ENCODE measurements at places on chromosomes 3 and 15.
A peak's percentile ranks its signal among the peaks of the same experiment; 100 is the strongest.

DNA sequence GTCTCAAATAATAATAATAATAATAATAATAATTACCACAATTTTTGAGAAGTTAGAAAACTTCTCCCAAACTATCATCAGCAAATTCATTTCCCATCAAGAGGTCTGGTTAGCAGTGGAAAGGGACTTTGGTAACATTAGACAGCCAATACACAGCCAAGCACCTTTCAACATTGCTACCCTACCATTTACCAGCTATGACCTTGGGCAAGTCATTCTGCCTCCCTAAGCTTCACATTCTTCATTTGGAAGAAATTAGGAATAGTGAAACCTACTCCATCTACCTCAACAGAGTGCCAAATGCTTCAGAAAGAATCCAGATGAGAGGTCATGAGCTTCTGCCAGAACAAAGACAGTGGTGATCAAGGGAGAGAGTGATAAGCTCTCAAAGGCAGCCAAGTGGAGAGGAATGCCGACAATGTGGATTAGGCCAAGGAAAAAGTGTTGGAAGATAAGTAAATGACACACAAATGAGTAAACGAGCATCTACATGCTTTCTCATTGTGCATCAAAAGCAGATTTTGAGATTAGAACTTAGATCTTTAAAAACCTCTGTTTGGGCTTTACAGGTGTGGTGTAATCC lies 42.9 kb upstream of the LPP start:
- H3K4me3 ChIP-seq: no peak overlapping the region
- H3K27me3 ChIP-seq: no peaks in the 10 kb centered on the region
- no peak for DNase-seq

DNA sequence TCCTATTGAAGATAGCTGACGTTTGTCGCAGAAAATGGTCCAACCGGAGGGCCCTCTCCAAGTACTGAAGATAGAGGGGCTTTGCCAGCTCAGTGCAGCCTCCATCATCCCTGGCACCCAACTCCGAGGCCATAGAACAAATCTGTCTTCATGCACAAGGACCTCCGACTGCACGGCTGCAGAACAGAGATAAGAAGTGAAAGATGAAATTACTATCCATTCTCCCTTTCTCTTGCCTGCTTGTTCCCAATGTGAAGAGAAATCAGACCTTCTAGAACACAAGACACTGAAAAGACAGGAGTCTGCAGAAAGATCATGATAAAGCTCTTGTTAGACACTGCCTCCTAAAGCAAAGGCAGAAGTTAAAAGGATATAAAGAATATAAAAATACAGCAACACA lies 19.9 kb downstream of the INO80 start:
- H3K27me3 ChIP-seq: no peaks in the 10 kb centered on the region
- H3K27ac ChIP-seq: no peak overlapping the region
- no peaks in the 10 kb centered on the region for H3K4me1 ChIP-seq
- H3K4me3 ChIP-seq: no peak overlapping the region

DNA sequence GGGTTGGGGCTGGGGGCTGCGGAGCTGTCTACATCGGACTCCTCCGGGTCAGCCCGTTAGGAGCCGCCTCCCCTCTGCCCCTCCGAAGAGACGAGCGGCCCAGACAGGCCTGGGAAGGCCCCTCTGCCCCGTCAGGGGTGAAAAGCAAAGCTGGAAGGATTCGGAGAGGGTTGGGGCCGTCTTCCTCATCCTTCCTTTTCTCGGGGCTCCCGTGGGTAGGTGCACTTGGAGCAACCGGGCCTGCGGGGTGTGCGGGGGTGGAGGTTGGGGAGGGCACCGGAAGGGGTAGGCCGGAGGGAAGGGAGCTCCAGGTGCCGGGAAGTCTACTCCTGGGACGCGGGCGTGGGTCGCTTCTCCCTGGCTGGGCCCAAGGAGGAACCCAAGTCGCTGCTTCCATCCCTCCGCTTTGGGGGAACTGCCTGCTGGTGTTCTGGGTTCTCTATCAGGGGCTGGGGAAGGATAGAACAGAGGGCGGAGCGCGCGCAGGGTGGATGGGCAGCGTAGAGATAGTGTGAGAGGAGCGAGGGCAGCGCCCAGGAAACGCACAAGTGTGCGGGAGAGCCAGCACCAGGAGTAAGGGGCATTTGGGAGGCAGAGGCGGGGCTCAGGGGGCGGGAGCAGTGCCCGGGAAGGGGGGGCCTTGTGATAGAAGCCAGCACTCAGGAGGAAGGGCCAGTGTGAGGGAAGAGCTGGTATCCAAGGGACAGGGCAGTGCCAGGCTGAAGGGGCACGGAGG lies 590 bp downstream of the POLR2H start:
- H3K4me3 ChIP-seq: peak overlapping the region; percentile 85
- peak overlapping the region; percentile 98 for H3K27ac ChIP-seq
- peak; percentile 72 for DNase-seq
- H3K36me3 ChIP-seq: peaks cover 14% of the 10 kb centered on the region

DNA sequence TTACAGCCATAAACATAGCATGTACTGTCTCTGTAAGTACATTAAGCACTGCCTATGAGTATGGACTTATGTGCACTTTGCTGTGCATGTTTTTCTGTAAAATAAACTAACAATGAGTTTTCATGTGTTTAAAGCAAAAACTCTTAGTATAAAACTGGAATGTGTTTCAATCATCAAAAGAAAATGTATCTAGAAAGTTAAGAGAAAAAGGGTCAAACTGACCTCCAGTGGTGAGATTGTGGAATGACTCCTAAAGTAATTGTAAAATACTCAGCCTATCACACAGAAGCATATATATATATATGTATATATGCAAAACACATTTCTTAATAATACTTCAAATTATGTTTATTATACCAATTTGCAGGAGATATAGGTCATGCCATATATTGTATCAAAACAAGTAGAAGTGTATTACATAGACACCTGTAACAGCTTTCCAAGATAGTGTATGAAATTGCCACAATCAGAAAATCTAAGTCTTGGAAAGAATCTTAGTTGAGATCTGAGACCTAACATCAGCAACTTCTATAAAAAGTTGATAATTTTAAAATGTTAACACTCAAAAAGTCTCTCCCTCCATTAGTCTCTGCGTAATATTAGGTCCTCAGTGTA lies 199.6 kb downstream of the FMN1 start:
- H3K4me1 ChIP-seq: peaks cover 13% of the 10 kb centered on the region
- H3K27ac ChIP-seq: peak overlapping the region; percentile 26
- H3K36me3 ChIP-seq: no peaks in the 10 kb centered on the region
- H3K4me3 ChIP-seq: no peak overlapping the region
- DNase-seq: peak; percentile 70

GRCh38 chr3:179640469-179640868 lies 12.4 kb upstream of the USP13 start:
- H3K27ac ChIP-seq: no peak overlapping the region
- no peak overlapping the region for H3K4me3 ChIP-seq
- DNase-seq: no peak
- no peaks in the 10 kb centered on the region for H3K27me3 ChIP-seq
- no peaks in the 10 kb centered on the region for H3K4me1 ChIP-seq

GRCh38 chr3:181660337-181660736 lies 51.4 kb upstream of the SOX2 start:
- H3K4me3 ChIP-seq: no peak overlapping the region
- no peak overlapping the region for H3K27ac ChIP-seq
- H3K36me3 ChIP-seq: no peaks in the 10 kb centered on the region
- no peaks in the 10 kb centered on the region for H3K27me3 ChIP-seq

DNA sequence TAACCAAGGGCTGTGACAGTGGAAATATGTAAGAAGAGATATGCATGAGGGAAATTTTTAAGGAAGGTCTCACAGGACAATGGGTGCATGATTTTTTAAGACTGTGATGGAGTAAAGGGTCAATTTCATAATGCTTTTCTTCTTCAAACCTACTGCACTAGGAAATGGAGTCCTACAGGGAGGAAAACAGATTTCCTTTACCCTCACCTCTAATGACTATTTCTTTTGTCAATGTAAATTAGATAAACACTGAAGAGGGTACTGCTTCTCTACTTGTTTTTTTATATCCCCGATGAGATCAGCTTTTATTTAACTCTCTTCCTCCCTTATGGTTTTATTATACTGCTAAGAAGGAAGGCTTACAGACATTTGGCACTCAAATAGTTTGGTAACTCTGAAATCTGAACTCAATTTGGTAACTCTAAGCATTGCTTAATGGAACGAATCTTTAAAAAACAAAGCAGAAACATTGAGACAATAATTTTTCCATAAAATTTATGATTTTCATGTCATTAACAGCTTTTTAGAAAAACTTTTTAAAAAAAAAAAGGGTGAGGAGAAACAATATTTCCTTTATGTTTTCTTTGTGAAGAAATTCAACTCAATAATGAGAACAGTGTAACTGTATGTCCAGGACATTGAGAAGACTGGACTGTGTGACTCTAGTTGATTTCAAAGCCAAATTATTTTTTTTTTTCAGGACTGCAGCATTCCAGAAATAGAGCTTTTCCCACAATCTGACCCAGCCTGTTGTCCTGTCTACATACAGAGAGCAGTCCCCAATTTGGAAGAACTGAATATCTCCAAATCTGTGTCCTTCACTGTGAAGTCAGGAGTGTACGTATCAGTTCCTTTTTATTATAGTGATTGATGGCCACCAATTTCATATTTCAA lies 64.4 kb downstream of the CRYBG3 start:
- H3K27me3 ChIP-seq: no peaks in the 10 kb centered on the region
- H3K4me1 ChIP-seq: peaks cover 8% of the 10 kb centered on the region
- DNase-seq: no peak
- H3K36me3 ChIP-seq: peaks cover 21% of the 10 kb centered on the region

- H3K4me3 ChIP-seq: peak overlapping the region; percentile 43
- no peaks in the 10 kb centered on the region for H3K36me3 ChIP-seq
- peak overlapping the region; percentile 85 for H3K27ac ChIP-seq
- H3K27me3 ChIP-seq: no peaks in the 10 kb centered on the region
- peak; percentile 70 for DNase-seq
Measured at GRCh38 chr3:31274326-31275024, 258.2 kb upstream of the STT3B start.

DNA sequence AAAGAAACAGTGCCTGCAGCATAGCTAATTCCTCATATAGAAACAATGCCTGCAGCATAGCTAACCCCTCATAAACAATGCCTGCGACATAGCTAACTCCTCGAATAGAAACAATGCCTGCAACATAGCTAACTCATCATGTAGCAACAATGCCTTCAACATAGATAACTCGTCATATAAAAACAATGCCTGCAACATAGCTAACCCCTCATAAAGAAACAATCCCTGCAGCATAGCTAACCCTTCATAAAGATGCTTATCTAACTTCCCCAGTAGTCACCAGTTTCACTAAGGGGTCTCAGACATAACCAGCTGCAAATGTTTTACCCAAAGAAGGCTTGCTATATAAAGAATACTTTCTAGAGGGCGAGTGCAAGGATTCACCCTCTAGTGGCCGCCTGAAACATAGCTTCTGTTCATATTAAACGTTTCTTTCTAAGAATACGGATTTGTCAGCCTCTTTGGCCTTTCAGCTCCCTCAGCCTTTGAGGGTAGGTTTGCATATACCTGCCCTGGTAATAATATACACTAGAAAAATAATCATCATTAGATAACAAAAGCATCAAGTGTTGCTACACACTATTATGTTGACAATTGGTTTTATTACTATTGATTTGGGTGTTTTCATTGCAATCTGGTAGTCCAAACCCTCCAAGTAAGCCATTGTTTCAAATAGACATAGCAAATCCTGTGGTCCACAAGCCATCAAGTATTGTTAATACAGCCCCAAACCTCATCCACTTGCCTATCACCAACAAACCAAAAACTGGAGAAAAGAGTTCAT lies 44.4 kb upstream of the FAN1 start:
- H3K36me3 ChIP-seq: no peaks in the 10 kb centered on the region
- DNase-seq: peak; percentile 61
- H3K4me3 ChIP-seq: no peak overlapping the region
- H3K27ac ChIP-seq: no peak overlapping the region

GRCh38 chr15:23446215-23447106 lies 582 bp downstream of the GOLGA6L2 start:
- no peak overlapping the region for H3K4me3 ChIP-seq
- no peaks in the 10 kb centered on the region for H3K36me3 ChIP-seq
- no peak for DNase-seq

DNA sequence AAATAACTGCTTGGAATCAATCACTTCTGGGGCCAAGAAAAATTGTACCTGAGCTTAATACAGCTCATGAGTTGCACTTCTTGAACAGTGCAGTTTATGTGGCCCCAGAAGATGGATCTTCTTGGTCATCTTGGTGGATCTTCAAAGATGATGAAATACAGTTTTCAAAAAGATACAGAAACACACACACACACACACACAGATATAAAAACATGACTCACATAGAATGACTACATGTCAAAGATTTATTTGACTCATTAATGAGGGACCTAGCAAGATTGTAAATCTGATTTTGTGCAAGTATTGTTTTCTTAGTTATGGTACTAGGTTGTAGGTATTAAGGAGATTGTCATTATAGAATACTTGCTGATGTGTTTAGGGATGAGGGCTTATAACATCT lies 32.6 kb downstream of the PDCD6IP start:
- no peaks in the 10 kb centered on the region for H3K27me3 ChIP-seq
- peaks cover 49% of the 10 kb centered on the region for H3K36me3 ChIP-seq
- peaks cover 34% of the 10 kb centered on the region for H3K4me1 ChIP-seq
- DNase-seq: peak; percentile 59
- no peak overlapping the region for H3K27ac ChIP-seq

GRCh38 chr3:59535791-59536221 lies 486.0 kb upstream of the CFAP20DC start:
- peak overlapping the region; percentile 71 for H3K27ac ChIP-seq
- no peaks in the 10 kb centered on the region for H3K36me3 ChIP-seq
- H3K27me3 ChIP-seq: no peaks in the 10 kb centered on the region
- no peak overlapping the region for H3K4me3 ChIP-seq
- peaks cover 41% of the 10 kb centered on the region for H3K4me1 ChIP-seq
- DNase-seq: peak; percentile 80

- no peaks in the 10 kb centered on the region for H3K4me1 ChIP-seq
- no peaks in the 10 kb centered on the region for H3K27me3 ChIP-seq
- H3K36me3 ChIP-seq: no peaks in the 10 kb centered on the region
- DNase-seq: no peak
- no peak overlapping the region for H3K27ac ChIP-seq
Measured at GRCh38 chr3:55959471-55960080, 472.5 kb upstream of the WNT5A start.

DNA sequence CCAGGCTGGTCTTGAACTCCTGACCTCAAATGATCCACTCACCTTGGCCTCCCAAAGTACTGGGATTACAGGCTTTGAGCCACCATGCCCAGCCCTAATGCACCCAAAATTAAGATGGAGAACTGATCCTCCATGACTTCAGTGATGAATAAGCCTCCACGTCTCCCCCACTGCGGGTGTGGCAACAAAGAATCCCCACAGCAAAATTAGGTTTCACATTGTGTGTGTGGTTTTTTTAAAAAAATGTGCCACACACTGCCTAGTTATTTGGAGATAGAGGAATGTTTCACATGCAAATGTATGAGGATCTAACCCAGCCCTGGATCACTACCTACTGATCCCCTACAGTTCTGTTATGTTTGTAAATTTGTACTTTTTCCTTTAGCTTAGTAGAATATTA lies 17.3 kb downstream of the HDAC11 start:
- peaks cover 22% of the 10 kb centered on the region for H3K4me1 ChIP-seq
- no peaks in the 10 kb centered on the region for H3K27me3 ChIP-seq
- DNase-seq: peak; percentile 80
- H3K27ac ChIP-seq: peak overlapping the region; percentile 71
- H3K4me3 ChIP-seq: no peak overlapping the region
